Spleen (tissue), 13 donors: ENCODE measurements at places on chromosomes 11 and 22.

DNA sequence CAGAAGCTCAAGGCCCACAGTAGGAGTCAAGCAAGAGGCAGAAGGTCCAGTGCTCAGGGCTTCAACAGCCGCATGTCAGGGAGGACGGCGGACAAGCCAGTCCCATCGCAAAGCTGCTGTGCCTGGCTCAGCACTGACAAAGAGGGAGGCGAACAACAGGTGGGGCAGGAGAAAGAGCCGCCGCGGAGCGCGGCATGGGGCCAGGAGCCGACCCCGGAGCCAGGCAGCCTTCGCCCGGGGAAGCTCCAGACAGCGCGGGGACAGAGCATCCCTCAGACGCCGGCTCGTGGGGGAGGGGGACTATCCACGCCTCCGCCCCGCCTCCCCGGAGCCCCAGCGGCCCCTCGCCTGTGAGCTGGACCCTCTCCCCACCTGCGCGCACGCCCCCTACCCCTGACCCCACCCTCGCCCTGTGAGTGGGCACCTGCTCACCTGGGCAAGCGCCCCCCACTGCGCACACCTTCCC is 369 bp downstream of the DHCR7 start:
- H3K36me3 ChIP-seq = peaks cover 29% of the 10 kb centered on the region
- DNase-seq = peak; percentile 93
- H3K27ac ChIP-seq = peak overlapping the region; percentile 97
- peaks cover 59% of the 10 kb centered on the region for H3K4me1 ChIP-seq

DNA sequence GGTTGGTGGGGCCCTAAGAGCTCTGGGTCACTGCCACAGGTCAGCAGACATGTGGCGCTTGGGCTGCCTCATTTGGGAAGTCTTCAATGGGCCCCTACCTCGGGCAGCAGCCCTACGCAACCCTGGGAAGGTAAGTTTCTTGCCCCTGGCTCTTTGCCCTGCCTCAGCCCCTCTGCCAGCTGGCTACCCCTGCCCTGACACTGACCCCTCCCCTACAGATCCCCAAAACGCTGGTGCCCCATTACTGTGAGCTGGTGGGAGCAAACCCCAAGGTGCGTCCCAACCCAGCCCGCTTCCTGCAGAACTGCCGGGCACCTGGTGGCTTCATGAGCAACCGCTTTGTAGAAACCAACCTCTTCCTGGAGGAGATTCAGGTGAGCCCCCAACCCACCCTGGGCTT is 1.9 kb downstream of the SCYL1 start:
- peaks cover 26% of the 10 kb centered on the region for H3K36me3 ChIP-seq
- H3K27me3 ChIP-seq = no peaks in the 10 kb centered on the region
- no peak overlapping the region for H3K27ac ChIP-seq

- no peak for DNase-seq
- H3K4me3 ChIP-seq = no peak overlapping the region
Measured at GRCh38 chr22:44199164-44199563, 18.4 kb downstream of the PARVG start.

GRCh38 chr11:124983674-124984511 is 29.9 kb downstream of the CCDC15 start:
- no peaks in the 10 kb centered on the region for H3K27me3 ChIP-seq
- DNase-seq = no peak
- H3K36me3 ChIP-seq = no peaks in the 10 kb centered on the region

DNA sequence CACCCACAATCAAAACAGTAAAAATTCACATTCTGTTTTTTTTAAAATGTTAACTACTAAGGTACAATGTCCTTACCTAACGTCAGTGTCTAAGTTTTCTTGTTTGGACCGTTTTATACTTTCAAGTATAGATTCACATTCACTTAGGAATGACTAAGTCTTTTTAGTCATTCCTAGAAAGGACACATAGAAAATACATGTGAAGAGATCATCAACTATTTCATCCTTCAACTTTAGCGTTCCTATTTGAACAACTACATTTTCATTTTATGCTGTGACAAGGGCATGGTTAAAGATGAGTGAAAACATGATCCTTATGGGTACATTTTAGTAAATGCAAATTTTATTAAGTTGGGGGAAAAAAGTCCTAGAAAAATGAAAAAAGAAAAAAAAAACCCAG is 62.8 kb downstream of the DDX10 start:
- H3K27ac ChIP-seq = no peak overlapping the region
- DNase-seq = no peak
- no peaks in the 10 kb centered on the region for H3K4me1 ChIP-seq
- H3K27me3 ChIP-seq = no peaks in the 10 kb centered on the region
- H3K36me3 ChIP-seq = peaks cover 42% of the 10 kb centered on the region

DNA sequence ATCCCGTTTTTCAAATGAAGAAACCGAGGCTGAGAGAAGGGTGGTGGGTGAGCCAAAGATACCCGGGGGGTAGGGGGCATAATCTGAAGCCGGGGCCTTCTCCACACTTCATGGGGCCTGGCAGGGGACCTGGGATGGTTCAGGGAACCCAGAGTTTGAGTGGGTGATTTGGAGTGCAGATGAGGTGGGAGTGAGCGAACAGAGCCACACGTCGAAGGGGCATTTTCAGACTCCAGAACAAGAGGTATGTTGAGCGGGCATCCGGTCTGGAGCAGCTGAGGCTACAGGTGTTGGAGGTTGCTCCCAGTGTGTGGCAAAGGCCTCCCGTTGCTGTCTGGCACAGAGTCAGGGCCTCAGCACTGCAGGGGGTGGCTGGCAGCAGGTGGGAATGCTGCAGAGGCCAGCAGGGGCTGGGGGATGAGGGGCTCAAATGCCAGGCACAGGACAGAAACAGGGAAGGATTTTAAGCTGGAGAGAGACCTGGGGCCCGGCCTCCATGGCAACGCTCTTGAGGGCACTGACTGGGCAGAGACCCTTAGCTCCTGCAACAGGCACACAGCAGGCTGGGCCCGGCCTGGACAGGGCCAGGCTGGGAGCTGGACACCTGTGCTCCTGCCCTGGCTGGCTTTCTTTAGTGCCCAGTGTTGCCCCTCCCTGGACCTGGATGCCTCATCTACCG is 46.2 kb downstream of the WNT11 start:
- DNase-seq = peak; percentile 69
- H3K27me3 ChIP-seq = no peaks in the 10 kb centered on the region
- H3K27ac ChIP-seq = no peak overlapping the region
- no peak overlapping the region for H3K4me3 ChIP-seq
- no peaks in the 10 kb centered on the region for H3K4me1 ChIP-seq
- H3K36me3 ChIP-seq = no peaks in the 10 kb centered on the region
